HuH-7 (cell line): ENCODE measurements at places on chromosomes 4 and X.
A peak's percentile ranks its signal among the peaks of the same experiment; 100 is the strongest.

DNA sequence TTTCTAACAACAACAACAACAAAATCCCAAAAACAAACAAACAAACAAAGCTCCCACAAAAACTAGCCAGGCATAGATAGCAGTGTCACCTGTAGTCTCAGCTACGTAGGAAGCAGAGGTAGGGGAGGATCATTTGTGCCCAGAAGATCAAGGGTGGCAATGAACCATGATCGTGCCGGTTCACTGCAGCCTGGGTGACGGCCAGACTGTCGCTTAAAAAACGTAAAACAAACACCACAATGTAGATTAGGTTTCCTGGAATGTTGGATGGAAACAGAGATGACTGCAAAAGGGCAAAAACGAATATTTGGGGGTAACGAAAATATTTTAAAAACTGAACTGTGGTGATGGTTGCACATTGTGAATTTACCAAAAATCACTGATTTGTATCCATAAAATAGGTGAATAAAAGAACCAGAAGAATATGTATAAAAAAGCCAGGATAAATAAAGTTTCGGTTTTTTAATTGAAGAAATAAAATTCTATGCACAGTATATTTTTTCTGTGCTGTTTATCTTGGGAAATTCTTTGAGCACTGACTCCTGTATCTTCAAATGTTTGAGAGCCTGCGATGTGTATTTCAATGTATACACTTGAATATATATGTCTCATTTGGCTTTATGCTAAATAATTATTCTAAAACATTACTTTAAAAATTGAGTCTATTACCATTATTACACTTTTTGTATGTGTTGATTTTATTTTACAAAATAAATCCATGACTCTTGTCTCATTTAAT is 1477.0 kb downstream of the PCDH7 start:
- DNase-seq, result no peak

DNA sequence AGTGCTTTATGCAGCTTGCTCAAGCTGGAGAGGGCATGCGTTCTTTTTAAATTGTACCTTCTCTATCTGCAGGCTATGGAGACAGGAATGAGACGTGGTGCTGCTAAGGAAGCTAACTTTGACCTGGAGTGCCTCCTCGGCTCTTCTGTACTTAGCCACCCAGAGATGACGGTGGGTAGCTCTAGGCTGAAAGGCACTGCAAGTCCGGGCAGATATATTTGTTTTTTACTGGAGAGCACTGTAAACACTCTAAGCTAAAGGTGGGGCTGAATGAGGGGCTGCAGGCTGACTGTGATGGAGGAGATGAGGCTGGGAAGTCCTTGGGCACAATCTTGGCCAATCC is 12.1 kb downstream of the ELF4 start:
- DNase-seq, result no peak

DNA sequence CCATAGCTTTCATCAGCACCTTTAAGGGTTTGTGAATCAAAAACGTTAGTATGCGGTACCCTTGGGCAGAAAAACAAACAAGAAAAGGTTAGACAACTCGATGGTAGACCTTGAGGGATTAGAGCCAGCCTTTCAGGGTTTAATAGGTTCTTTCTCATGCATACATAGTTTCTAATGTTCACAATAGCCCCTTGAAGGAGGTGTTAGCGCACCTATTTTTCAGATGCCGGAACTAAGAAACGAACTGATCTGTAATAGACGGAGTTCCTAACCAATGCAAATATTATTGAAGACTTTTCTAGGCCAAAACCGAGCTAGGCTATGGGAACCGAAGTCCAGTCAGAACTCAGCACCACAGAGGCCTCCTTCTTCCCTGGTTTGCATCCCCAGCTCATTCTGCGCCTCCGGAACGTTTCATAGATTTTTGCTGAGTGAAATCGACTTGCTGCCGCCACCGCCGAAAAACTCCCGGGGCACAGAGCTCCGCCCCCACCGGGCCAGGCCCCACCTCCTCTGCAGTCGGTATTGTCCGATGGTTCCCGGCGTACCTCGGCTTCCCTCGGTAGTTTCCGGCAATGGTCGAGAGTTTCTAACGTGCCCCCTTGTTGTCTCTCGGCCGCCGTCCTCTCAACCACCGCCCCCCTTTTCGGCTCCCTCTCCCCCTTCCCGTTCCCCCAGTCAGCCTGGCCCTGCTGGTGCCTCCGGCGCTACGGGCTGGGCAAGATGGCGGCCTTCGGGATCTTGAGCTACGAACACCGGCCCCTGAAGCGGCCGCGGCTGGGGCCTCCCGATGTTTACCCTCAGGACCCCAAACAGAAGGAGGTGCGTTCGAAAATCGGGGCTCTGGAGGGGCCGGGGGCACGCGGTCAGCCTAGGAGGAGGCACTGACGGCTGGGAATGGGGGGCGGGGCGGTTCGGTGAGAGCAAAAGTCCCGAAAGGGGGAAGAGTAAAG is at the start of gene MED12:
MED12 (plus strand) TSS at position 565 of the 953 bp plus-strand sequence; CDS start at position 724, 159 bp downstream.
- peak; percentile 74 for DNase-seq

DNA sequence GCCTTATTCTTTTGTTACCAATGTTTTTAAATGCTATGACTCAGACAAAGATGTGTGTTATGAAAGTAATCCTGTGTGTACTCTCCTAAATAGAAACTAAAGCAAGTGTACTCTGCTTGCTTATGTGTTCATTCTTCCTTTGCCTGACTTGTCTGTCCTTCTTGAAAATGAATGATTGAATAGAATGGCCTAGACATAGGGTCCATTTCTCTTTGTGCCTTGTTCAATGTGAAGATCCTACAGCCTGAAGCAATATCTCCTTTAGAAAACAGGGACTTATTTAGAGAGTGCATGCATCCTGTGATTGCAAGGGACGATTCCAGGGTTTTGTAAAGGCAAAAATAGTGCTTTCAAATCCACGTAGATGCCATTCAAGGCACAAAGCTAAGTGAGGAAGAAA is 343.6 kb upstream of the TACR3 start:
- no peak for DNase-seq

- peak; percentile 72 for DNase-seq
Observed at GRCh38 chr4:24471486-24472160, 112.7 kb downstream of the DHX15 start.

DNA sequence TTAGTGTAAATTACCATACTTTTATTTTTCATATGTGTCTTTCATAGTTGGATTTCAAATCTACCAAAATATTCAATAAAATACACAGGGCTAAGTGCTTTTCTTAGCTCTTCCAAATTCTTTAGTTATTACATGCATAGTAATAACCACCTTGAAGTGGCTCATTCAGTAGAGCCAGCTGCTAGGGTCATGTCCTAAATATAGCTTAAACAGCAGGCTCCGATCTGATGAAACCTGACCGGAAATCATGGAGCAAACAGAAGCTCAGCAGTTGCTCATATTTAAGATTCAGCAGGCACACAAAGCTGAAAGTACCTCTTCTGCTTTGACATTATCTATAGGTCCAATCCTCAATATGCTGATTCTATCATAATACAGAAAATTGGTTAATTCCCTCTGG is 1470.4 kb downstream of the ADGRL3 start:
- DNase-seq, result no peak

DNA sequence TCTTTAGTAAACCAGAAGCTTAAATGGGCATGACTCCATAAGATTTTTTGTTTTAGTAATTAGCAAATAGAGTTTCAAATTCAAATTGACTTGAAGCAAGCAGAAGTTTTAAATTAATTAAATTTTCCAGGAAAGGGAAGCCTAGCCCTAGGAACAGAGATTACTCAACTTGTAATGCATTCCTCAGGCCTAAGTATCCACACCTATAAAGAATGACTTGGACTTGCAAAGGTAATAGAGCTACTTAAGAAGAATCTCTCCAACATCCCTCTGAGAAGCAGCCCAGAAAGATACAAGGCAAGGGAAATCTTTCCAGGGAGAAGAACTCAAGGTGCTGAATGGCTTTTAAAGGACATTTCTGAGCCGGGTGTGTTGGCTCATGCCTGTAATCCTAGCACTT is 16.9 kb upstream of the TMPRSS11E start:
- DNase-seq, result no peak

- DNase-seq, result no peak
Observed at GRCh38 chr4:151107063-151107462, 7.6 kb downstream of the RPS3A start.

DNA sequence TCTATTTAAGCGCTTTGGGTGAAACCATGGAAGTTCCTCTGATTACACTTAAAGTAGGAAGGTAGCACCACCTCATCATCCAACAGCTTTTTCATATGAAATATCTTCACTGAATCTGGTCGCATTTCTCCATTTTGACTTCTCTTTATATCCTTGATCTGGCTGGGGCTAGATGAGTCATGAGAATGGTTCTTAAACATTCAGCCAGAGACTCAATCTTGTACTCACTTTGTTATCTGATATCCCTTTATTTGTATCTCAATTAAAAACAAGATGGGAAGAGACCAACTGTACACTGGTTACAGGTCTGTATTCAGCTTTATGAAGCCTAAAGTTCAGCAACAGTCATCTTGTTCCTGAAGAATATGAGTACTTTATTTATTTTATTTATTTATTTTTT is 84.9 kb downstream of the CBLL2 start:
- no peak for DNase-seq

DNA sequence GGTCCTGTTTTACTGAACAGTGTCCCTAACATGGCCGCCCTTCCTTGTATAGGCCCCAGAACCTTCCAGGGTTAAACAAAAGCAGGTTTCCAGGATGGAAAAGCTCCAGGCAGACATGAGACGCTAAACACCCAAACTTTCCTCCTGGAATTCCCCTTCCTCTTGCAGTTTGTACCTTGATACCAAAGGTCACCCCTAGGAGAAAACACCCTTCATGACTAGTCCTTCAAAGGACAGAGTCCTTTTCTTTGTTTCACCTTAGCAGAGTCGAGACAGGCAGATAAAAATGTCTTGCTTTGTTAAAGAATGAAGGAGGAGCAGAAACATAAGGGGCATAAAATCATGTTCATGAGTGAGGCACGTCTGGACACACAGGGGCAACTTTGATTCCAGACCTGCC is 247.5 kb downstream of the BCOR start:
- DNase-seq, result no peak

- no peak for DNase-seq
Observed at GRCh38 chr4:128163177-128164117, 102.3 kb downstream of the LARP1B start.

DNA sequence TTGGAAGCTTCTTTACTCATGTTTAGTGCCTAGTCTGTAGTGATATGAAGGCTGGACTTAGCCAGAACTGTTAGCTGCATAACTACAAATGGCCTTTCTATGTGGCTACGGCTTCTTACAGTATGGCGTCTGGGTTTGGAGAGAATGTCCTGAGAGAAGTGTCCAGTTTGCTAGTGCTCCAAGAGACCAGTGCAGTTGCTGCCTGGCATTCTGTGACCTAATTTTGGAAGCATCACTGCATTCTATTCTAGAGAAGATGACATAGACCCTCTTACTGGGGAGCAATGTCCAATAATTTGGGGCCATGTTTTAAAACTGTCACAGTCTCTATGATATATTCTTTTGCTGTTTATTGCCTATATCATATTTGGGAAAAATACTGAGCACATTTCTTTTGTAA is 74.2 kb downstream of the STAG2 start:
- no peak for DNase-seq

- DNase-seq, result no peak
Observed at GRCh38 chr4:69497076-69497475, 1.4 kb upstream of the UGT2B4 start.

DNA sequence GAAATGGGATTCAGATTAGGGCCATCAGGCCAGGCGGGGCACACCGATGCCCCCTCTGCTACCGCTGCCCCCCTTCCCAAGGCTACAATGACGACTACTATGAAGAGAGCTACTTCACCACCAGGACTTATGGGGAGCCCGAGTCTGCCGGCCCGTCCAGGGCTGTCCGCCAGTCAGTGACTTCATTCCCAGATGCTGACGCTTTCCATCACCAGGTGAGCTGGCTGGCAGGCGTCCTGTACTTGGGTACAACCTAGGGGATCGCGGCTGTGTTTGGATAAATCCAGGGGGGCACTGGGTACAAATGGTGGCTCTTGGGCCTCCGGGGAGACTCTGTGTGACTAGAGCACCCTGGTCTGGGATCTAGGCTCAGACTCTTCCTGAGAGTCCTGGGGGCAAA is 1.1 kb downstream of the EMD start:
- DNase-seq, result no peak

DNA sequence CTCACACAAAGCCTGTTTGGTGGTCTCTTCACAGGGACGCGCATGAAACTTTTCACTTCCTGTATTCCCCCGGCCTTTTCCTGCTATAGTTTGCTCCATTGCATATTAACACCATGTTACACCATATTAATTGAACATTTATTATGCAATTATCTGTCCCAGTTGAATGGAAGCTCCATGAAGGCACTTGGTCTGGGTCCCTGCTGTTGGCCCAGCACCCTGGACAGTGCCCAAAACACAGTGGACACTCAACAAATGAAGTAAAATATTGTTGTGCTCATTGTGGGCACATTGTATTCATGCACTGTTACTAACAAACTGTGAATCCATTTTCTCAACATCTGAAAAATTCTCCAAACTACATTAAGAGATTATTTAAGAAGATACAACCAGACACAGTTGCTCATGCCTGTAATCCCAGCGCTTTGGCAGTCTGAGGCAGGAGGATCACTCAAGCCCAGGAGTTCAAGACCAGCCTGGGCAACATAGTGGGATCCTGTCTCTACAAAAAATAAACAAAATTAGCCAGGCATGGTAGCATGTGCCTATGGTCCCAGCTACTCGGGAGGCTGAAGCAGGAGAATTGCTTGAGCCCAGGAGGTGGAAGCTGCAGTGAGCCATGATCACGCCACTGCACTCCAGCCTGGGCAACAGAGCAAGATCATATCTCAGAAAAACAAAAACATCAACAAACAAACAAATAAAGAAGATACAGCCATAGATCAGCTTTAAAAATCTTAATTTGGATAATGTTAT is 292.7 kb upstream of the TENM3 start:
- DNase-seq, result no peak

GRCh38 chr4:121597346-121597934 is 99.3 kb downstream of the ANXA5 start:
- DNase-seq, result no peak

DNA sequence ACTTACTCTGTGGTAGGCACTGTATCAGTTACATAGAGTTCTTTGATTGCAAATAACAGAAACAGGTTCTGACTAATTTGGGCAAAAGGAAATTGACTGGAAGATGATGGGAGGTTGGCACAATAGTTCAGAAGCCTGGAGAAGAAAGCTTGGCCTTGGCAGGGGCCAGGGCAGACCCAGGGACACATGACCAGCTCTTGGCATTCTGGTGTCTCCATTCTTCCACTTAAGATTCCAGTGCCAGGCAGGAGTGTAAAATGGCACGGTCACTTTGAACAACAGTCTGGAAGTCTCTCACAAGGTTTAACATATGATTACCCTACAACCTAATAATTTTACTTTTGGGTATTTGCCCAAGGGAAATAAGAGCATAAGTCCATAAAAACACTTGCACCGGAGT is 175.9 kb downstream of the BCOR start:
- DNase-seq, result no peak

- DNase-seq, result no peak
Observed at GRCh38 chrX:40170830-40171512, 73.2 kb upstream of the BCOR start.

DNA sequence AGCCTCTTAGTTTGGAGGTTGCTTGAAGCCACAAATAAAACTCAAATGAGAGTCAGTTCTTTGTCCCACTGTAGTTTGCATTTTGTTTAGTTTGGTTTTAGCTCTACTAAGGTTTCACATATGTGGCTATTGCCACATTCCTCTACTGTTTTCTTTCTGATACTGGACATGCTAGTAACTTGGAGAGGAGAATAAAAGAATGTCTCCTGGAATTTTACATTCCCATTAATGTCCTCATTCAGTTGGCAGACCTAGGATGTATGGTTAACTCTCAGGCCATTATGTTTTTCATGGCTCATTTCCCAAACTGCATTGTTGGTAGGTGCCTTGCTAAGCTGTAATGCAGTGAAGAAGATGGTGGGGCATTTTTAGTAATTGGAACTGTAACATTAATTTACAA is 29.9 kb downstream of the UPRT start:
- DNase-seq, result no peak

GRCh38 chr4:38075370-38076152 is 115.4 kb downstream of the PTTG2 start:
- DNase-seq, result peak; percentile 36
